ENCODE measurements at places on chromosomes 7 and 10.

GRCh38 chr10:113020838-113021237, 70.8 kb downstream of the TCF7L2 start:
- DNase-seq = no peak

DNA sequence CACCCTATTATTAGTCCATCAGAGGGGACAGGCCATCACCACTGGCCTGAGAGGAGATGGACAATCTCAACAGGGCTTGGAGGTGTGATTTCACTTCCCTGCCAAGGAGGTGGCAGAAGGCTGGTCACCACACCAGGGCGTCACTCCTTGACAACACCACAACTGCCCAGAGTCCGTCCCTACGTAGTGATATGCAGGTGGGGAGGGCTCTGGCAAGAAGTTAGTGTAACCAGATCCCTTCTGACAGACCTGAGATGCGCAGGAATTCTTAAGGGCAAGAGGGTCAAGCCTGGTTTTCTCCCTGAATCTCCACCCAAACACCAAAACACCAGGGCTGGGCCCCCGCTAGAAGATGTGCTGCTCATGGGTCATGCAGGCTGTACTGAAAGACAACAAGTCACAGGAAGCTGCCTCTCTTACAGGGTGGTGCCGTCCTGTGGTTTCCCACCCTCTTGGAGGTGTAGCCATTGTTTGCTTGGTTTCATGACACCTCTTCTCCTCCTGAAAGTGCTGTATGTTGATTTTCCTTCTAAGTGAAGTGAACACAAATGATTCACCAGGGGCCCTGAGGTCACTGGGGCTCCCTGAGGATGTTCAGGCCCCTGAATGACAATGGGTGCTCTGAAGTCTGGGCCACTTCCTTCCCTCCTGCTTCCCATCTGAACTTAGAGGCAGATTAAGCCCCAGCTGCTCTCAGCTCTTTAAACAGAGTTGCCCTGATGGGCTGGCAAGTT, 27.1 kb downstream of the ATXN7L1 start:
- no peak for DNase-seq

GRCh38 chr7:155343661-155344121, 46.0 kb downstream of the INSIG1 start:
- no peak for DNase-seq

GRCh38 chr10:69646185-69647060, 16.4 kb downstream of the FAM241B start:
- no peak for DNase-seq

GRCh38 chr7:99677648-99678045, 2.1 kb downstream of the CYP3A5 start:
- no peak for DNase-seq

DNA sequence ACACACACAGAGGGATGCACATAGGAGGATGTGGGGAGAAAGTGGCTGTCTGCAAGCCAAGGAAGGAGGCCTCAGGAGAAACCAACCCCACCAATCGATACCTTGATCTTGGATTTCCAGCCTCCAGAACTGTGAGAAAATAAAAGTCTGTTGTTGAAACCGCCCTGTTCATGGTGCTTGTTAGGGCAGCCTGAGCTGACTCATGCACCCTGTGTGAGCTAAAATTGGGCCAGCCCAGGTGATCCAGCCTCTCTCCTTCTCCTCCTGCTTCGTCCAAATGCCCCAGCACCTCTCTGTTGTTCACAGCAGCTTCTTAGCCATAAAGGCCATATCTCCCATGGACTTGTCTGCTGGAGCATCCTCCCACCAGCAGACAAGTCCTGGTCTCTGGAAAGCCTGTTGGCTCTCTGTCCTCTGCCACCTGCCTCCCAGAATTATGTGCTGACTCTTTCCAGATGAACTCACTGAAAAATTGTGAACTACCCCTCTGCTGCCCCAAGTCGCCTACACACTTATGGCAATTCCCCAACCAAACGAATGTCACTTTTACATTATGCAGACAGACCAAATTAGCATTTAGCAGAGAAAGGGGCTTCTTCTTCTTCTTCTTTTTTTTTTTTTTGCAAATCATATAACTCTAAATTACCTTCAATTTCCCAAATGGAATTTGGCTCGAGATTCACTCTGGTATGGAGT, 30.2 kb upstream of the CARD11 start:
- no peak for DNase-seq

DNA sequence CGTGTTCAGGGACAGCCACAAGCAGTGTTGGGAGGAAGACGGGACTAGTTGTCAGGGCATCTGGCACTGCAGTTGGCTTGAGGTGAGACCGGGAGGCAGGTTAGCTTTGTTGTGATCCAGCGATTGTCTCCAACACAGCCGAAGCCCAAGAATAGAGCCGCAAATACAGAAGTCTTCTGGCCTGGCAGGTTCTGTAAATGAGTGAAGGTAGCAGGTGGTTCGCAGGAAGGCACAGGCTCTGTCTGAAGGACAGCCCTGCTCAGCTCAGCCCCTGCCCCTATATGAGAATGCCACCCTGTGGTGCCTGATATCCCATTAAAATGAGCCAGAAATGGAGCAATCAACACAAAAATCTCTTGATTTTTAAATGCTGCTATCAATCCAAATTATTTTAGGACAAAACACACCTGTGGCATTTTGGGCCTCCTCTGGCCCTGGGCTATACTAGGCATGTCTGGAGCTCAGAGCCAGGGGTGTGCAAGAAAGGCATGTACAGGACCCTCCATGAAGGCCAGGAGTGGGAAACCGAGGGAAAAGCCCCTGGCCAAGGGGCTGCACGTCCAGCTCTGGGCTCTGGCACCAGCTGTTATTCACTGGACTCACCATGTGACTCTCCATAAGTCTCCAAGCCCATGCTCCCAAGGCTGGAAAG, 11.2 kb upstream of the C10orf71 start:
- no peak for DNase-seq

GRCh38 chr7:2608921-2609411, 22.8 kb upstream of the TTYH3 start:
- DNase-seq = peak; percentile 48

DNA sequence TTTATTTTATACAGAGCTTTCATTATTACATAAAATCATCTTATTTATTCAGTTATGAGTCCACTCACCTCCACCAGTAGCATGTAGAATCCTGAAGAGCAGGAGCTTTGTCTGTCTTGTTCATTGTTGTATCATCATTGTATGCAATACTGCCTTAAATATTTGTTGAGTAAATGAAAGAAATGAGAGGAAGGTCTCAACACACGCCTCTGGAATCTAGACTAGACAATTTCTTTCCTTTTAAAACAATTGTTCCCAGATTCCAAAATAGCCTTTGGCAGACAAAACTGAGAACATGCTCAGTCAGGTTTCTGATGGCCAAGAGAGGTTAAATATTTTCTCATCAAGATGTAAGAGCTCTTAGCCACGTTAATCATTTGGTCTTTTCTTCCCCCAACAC, 173.1 kb upstream of the AGR3 start:
- DNase-seq = no peak

GRCh38 chr10:102630663-102631062, 13.6 kb upstream of the TRIM8 start:
- DNase-seq = no peak

DNA sequence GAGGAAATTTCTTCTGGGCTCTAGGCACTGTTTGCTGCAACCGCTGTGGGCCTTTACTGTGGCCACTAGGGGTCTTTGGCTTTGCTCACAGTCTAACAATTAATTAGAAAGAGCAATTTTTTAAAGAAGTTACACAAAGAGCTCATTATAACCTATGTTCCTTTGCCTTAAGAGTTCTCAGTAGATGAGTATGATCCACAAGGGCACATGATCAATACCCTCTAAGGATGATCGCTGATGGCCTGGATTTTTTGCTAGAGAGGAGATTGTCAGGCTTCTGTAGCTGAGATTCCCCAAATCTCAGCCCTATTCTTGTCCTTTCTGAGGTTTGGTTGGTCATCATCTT, 80.8 kb upstream of the RHOBTB1 start:
- DNase-seq = peak; percentile 14

DNA sequence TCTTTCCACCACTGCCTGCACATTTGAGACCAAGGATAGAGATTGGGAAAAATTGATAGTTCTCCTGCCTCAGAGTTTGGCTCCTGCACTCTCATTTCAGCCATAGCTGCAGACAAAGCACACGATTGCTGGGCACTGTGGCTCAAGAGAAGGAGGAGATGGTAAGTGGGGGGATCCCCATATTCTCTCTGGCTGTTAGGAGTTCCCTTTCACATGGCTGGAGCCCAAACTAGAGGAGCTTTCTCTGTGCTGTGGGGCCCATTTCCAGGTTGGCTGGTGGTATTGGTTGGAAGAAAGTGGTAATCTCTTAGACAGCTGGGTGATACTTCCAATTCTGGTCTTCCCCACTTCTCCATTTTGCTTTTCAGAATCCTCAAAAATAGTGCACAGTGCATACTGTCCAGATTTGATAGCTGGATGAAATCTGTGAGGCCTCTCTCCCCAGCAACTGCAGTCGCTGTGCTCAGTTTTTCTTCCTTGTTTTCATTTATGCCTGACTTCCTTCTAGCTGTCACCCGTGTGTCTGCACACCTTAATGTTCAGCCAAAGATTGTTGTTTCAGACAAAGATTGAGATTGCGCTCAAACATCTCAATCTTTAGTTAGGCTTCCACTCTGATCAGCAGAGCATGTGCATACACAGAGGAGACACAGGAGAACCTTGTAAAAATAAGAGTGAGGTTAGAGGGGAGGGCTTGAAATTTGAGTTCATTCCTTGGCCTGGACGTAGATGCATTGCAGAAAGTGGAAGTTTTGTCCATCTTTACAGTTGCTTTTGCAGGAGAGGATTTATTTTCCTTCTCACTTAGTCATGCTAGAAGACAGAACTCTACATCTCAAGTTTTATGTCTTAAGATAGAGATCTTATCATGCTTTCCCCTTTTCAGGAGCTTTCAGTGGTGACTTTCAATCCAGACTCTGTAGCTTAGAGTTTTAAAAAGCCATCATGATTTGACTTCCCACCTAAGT, 28.6 kb downstream of the RABGEF1 start:
- DNase-seq = peak; percentile 37

GRCh38 chr7:142908921-142909890, 23.7 kb upstream of the TRPV6 start:
- DNase-seq = peak; percentile 23

- no peak for DNase-seq
These were observed 122.9 kb upstream of the NRBF2 start for GRCh38 chr10:63010203-63010602.

DNA sequence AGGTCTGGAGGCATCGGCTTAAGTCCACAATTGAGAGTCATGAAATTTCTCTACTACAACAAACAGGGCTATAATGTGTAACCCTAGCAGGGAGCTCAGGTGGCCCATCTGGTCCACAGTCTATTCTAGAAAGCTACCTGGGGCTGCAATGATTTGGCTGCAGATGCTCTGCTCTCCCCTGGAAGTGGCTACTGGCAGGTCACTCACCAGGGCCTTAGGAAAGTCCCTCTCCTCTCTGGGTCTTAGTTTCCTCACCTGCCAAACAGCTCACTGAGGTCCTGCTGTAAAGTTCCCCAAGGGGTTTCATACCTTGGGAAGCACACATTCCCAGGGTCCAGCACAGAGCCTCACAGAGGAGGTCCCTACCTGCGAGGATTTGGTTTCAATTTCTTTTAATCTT, 2.5 kb downstream of the IGFBP3 start:
- no peak for DNase-seq

- DNase-seq = no peak
These were observed 282.3 kb downstream of the TWIST1 start for GRCh38 chr7:18835001-18835690.

DNA sequence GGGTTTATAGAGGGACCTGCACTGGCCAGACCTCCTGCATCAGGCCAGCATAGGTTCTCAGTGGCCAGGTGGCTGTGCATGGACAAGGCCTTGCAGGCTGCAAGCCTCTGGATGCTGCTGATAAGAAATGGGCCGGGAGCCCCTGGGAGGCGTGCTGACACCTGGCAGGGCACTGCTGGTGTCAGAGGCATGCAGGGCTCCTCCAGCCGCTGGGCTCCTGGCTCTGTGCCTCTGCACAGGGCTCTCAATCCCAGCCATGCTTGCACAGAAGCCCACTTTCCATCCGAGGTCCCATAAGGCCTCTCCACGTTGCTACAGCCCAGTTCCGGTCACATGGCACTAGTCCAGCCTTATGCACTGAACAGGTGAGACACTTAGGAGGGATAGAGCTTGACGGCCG, 27.3 kb downstream of the ANTXRL start:
- no peak for DNase-seq

DNA sequence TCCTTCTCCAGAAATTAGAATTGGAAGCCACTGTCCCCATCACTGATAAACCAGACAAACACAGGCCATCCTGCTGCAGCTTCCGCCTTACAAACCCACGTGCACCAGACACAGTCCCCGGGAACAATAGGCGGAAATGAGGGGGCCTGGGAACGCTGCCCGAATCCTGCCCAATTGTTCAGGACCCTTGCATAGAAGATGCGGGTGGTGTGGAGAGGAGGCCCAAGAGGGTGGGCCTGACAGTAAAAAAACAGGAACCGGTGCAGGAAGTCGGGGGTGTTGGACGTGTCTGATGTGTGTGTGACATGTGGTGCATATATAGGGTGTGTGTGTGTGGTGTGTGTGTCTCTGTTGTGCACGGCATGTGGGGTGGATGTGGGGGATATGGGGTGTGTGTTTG, 26.5 kb upstream of the CHST15 start:
- peak; percentile 67 for DNase-seq

GRCh38 chr10:72164617-72165016, 51.2 kb upstream of the ANAPC16 start:
- no peak for DNase-seq

GRCh38 chr10:124045801-124046355, 47.5 kb downstream of the CHST15 start:
- no peak for DNase-seq

- DNase-seq = no peak
These were observed 210.3 kb downstream of the GALNT17 start for GRCh38 chr7:71342202-71342601.

GRCh38 chr7:131525820-131526219, 30.6 kb downstream of the PODXL start:
- DNase-seq = no peak

DNA sequence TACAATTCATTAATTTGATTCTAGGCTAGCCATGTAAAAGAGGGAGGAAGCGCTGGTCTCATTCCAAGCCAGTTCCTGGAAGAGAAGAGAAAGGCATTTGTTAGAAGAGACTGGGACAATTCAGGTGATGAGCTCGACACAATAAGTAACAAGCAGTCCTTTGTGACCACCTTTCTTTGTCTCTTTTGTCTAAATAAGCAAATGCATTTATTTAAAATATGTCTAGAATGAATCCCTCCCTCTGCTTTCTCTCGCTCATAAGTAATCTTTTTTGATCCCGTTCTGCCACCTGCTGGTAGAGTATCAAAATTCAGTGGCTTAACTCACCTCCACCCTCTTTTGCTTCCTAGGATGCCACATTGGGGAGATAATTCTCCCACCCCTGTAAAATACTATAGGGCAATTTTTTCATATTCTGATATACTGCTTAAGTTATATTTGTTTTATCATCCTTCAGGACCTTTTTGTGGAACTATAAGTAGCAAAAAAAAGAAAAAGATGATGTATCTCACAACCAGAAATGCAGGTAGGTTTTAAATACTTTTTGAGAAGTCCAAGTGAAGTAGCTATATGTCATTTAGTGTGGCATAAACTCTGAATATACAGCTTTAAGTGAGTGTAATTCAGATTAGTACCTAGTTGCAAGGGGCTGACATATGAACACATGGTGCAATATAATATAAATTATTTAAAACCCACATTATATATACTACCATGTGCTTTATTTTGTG, 91.5 kb downstream of the GSDME start:
- DNase-seq = peak; percentile 63

- DNase-seq = peak; percentile 80
These were observed at the start of gene UNC5B for GRCh38 chr10:71212318-71213126. UNC5B (plus strand) TSS chr10:71212570; CDS start chr10:71212986, 416 bp downstream.

All from OCI-LY7 (cell line).